ENCODE measurements at places on chromosomes 5 and 9.

GRCh38 chr5:148820461-148821395 is 5.7 kb upstream of the ADRB2 start:
- DNase-seq: no peak

DNA sequence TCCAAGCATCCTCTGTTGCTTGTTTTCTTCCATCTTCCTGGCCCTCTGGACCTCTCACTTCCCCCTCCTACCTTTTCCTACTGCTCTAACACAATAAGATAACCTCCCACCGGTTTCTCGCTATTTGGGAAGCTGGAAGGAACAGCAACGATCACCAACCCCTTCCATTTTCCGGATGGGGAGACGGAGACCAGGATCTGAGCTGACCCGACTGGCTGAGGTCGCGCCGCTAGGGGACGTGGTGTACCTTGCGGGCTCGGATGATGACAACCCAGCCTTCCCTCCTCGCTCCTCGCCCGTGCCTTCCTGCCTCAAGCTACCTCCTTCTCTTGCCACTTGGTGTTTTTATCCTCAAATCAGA is 1.9 kb downstream of the LPAR1 start:
- DNase-seq: no peak

- no peak for DNase-seq
These were observed 71.0 kb downstream of the FER start for GRCh38 chr5:108818613-108819272.

- no peak for DNase-seq
These were observed 616.7 kb upstream of the DAB2 start for GRCh38 chr5:40041452-40041851.

DNA sequence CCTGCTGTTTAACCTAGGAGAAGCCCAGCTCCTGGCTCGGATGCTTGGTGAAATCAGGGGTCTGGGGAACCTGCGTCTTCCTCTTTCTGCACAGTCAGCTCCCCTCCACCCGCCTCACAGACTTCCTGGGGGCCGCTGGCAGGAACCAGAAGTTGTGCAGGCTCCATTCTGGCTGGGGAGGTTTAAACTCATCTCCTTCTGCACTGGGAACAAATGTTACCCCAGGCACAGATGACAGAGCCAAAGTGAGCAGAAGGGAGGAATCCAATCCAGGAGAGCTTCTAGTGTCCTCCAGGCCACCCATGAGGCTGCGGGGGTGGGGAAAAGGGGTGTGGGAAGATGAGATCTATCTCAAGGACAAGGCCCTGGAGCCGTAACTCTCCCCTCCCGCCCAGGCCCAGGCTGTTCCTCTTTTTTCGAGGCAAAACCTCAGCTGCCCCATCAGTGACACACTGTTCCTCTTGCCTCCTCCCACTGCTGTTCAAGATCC is 31.2 kb downstream of the KCNMB1 start:
- DNase-seq: no peak

GRCh38 chr5:73960426-73960825 is 334.4 kb downstream of the ARHGEF28 start:
- DNase-seq: no peak

GRCh38 chr9:95027914-95028852 is 289.3 kb downstream of the FANCC start:
- DNase-seq: no peak

- no peak for DNase-seq
These were observed 40.9 kb downstream of the VLDLR start for GRCh38 chr9:2662496-2662895.
